ENCODE measurements at places on chromosomes 13 and 19.

- DNase-seq, result no peak
Observed at GRCh38 chr13:25910991-25911419, 140.8 kb downstream of the SHISA2 start.

- no peak for DNase-seq
Observed at GRCh38 chr13:64041296-64041695, 2625.6 kb upstream of the PCDH20 start.

DNA sequence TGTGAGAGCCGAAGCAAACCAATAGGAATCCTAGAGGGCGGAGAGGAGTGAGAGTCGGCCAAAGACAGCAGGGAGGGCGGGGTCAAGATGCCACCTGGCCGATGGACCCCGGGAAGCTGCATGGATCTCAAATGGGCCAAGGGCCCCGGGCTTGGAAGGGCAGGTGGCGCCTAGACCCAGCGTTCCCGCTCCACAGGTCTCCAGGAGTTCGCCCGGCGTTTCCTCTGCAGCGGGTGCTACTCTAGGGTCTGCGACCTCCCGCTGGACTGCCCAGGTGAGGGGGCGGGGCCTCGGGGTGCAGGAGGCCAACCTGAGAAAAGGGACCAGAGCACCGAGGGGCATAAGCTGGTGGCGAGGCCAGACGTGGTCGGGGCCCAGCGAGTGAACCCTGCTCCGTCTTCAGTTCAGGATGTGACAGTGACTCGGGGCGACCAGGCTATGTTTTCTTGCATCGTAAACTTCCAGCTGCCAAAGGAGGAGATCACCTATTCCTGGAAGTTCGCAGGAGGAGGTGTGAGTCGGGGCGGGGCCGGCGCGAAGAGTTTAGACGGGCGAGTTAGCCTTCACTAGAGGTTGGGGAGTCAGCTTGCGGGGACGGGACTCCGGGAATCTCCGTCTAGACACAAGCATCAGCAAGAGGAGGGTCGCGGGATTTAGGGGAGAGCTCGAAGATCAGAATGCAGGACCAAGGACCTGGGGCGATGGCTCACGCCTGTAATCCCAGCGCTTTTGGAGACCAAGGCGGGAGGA, 9.9 kb downstream of the SPACA6 start:
- no peak for DNase-seq

GRCh38 chr19:34555447-34555846, 73.9 kb downstream of the WTIP start:
- no peak for DNase-seq

All from activated CD4-positive, alpha-beta T cell treated with anti-CD3 and anti-CD28 coated beads, Interleukin-2, Interleukin-4, amounts not matched to agents 100 ng/mL and 50 ng/mL, durations not matched to agents 16 hours and 8 hours (primary cell).